ENCODE measurements at places on chromosomes 4 and X. TPM values are rescaled to one million over a fixed set of nuclear protein-coding genes. Genes with fewer than 3 reads are reported as not detected.

DNA sequence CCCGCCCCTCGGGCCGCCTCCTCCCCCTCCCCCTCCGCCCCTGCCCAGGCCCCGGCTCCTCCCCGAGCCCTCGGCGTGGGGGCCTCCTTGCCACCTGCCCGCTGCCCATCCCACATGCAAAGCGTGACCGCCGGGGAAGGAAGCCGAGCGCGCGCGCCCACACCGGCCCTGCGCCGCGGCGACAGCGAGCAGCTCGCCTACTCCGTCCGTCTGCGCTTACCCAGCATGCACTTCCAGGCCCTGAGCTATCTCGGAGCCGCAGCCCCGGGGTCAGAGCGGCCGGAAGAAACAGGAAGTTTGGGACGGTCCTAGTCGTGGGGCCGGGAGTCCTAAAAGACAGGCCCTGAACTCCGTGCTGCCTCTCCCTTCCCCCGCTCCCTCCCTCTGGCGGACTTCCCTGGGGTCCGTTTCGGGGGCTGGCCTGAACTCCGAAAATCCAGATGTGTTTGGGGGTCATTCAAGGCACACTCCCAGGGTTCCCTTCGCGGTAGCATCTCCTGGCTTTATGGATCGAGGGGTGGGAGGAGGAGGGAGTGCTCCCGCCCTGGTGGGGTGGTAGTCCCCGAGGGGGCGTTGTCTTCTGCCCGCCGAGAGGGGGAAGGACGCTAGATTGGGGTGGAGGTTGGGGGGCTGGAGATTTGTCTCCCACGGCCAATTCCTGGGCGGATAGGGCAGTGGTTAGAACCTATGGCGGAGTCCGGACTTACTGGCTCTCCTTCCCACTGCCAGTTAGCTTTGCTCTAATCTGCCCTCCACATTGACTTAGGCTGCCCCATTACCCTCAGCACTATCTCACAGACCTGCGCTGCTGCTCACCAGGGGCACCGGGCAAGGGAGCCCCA, 25.0 kb upstream of the BCORL1 start:
- no peak for DNase-seq

DNA sequence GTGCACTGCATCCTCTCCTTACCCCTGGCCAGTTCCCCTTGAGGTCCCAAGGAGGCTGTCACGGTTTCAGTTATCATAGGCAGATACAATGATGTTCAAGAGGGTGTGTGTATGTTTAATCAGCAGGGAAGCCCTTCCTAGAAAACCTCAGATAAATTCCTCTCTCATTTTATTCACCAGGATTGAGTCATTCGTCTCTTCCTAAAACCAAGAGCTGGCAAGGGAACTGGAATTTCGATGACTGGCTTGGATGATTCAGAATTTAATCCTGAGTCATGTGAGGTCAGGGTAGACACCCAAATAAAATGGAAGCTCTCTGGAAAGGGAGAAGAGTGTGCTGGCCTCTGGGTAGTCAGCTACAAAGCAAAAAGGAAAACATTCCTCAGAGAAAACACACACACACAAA, 106.2 kb upstream of the RAPGEF2 start:
- no peak for DNase-seq

GRCh38 chr4:151471728-151472127, 62.8 kb downstream of the FHIP1A start:
- no peak for DNase-seq

DNA sequence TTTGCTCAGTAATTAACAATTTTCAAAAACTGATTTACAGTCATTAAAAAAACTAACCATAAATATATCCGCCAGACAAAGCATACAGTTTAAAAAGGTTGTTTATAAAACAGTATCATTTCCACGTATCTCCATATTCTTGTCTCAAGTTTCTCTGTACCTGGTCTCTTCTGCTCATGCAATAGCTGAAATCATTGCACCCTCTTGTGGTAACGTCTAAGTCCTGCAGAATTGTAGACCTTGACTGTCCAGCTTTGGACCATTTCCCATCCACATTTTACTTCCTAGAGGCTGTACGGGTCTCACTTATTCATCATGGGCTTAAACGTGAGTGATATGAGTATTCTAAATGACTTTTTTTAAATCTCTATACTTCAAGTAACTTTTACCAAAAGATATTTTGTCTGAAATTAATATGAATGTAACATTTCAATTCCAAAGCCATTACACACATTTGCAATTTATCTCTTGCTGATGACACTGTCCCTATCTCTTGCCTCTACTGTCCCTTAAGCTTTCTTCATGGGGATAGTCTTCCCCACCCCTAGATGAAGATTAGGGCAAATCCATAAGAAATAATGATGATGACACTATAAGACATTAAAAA, 118.5 kb downstream of the BTC start:
- DNase-seq: no peak

- DNase-seq: no peak
These were observed 131.6 kb downstream of the BCOR start for GRCh38 chrX:39966176-39966575.

- DNase-seq: no peak
These were observed 172.4 kb downstream of the PRDM5 start for GRCh38 chr4:120750152-120750525.

- DNase-seq: no peak
These were observed 13.6 kb upstream of the TMEM156 start for GRCh38 chr4:39045827-39046221.

GRCh38 chr4:102478186-102478585, 23.0 kb upstream of the NFKB1 start:
- DNase-seq: no peak

DNA sequence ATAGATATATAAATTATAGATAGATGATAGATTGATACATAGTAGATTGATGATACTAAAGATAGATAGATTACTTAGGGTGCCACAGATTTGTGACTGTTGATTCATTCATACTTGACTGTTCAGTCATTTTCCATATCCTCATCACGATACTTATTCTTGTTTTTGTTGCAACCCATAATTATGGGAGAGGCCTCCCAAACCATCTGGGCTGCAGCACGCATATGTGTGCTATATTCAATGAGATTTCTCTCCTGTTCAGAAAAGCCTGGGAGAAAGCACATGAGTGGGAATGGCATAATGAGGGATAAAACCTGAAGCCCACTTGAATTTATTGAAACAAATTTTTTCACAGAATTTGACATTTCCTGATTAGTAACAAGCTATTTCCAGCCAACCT, 346.4 kb upstream of the PRKX start:
- no peak for DNase-seq

DNA sequence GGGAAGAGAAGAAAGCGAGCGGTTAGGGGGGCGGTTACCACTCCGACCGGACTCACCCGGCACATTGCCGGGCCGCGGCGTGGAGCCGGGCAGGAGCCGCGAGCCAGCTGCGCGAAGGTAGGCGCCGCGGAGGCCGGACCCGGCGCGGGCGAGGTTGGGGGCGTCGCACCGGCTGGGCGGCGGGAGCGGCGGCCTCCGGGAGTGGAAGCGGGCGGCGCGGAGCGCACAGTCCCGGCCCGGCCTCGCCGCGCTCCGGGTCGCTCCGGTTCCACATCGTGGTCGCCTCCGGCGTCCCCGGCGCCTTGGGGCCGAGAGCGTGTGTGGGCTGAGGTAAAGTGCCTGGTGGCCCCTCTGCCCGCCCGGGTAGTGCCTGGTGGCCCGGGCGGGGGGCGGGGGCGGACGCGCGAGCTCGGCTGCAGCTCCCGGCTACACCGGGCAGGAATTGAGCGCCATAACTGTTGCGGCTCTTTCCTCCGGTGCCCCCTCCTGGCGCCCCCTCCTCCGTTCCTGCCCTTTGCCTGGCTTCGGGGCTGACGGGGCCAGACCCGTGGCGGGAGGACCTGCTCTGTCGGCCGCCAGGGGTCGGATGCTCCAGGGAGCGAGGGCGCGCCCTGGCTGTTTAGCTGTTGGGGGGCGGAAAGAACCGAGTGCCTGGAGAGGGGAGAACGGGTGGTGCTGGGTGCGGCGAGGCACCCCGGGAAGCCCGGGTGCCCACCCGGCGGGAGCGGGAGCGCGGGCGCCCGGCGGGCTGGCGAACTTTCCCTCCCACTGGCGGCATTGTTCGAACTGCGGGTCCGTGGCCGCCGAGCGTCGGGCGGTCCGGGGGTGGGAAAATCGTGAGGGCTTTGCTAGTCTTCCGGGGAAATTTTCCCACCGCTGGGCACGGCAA, 626 bp downstream of the JADE3 start:
- DNase-seq: peak; percentile 56

DNA sequence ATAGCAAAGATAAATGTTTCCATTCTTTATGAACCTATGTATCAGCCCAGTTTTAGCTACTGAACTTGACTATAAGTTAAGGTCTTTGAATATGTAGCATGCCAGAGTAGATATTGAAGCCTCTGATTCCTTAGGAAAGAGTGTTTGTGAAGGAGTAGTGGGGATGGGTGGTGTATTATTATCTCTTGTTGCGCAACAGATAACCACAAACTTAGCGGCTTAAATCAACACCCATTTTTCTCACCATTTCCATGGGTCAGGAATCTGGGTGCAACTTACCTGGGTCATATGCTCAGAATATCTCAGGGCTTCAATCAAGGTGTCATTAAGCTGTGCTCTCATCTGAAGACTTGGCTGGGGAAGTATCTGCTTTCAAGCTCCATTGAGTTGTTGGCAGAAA, 251.4 kb upstream of the PUDP start:
- DNase-seq: no peak

GRCh38 chr4:6929339-6929811, 19.7 kb downstream of the TBC1D14 start:
- DNase-seq: no peak

GRCh38 chr4:154928640-154929257, 147.7 kb downstream of the RBM46 start:
- DNase-seq: no peak

GRCh38 chrX:112779139-112779538, 61.5 kb downstream of the AMOT start:
- no peak for DNase-seq

GRCh38 chr4:18975916-18976808, 954.6 kb upstream of the LCORL start:
- no peak for DNase-seq

- DNase-seq: no peak
These were observed 35.7 kb upstream of the GABRQ start for GRCh38 chrX:152601848-152602616.

DNA sequence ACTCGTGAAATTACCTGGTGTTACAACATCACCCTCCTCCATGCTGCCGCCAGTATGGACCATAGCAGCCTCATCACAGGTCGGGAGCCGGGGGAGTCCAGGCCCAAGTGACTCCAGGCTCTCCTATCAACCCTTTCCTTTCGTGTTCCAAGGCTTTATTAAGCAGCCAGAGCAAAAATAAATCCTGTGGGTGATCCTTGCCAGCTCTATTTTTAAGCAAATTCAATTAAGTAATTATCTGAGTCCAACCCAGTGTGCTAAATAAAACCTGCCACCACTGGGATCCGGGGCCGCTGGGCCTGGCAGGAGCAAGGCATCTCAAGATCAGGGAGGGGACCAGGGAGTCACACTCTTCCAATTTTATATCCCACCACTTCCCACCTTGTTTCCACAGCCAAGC, 80.7 kb upstream of the PRPS1 start:
- DNase-seq: no peak

DNA sequence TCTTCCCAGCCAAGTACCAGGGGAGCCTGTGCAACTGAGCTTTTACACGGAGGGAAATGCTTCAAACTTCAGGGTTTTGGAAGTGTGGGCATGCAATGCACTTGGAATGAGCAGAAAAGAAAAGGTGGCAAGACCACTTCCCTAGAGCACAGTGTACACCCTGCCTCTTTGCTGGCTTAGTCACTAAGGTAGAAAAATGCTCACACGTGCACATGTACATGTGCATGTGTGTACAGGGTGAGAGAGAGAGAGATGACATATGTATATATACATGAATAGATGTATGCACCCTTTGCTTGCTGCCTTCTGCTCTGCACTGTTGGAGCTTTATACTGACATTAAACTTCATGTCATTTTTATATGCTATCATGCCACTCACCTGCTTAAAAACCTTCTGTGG, 7.9 kb upstream of the KLF3 start:
- no peak for DNase-seq

DNA sequence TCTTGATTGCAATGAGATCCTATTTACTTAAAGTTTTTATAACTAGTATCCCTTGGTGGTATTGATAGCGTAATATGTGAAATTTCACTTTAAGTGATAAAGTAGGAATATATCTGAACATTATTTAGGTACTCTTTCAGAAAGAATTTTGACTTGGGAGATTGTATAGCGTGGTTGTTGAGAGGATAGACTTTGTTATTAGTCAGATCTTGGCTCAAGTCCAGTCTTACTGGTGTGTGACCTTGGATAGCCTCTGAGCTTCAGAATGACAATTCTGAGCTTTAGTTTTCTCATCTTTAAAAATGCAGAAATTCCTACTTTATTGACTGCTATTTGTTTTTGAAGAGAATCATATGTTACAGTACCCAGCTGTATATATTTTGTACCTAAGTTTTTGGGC, 32.6 kb downstream of the DCK start:
- DNase-seq: no peak

DNA sequence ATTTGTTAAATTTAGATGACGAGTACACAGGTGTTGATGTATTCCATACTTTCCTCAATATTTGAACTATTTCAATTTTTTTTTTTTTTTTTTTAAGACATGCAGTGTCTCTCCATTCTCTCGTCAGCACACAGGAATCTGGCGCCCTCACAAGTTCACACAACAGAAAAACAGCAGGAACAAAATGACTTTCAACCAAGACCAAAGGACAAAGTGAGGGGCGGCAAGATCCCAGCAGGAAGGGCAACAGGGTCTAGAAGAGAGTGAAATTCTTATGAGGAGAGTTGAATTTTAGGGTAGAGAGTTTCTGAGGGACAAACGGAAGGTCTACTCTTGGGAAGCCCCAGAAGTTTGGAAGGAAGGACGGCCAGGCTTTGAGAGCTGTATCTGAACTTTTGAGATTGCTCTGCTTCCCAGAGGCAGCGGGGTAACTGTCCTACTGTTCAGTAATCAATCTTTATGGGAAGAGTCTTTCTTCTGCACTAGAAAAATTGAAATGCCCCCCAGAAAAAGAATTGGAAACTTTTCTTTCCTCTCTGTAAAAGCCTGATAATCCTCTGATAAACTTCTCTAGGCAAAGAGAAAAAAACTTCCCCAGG, 760.2 kb downstream of the RAB28 start:
- no peak for DNase-seq

DNA sequence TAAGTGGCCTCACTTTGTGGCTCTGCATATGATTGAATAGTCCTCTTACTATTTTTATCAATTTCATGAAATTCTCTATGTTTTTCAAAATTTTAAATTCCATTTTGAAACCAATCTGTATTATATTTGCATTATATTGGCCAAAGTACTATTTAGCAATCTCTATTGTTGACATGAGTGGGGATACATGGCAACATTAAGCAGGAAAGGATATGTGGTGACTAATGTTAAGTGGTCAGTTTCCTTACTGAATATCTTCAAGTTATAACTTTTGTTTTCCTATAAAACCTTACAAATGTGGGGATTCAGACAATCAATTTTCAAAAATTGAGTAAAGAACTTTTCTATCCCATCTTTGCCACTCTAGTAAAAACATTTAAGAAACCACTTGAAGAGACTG, 10.2 kb downstream of the BBS7 start:
- DNase-seq: no peak

CSN1S1 gene
- total RNA-seq: not detected

SPANXA2 gene
- total RNA-seq: not detected

GAB3 gene
- total RNA-seq: 0.29 TPM

SPIN2B gene
- 20.5 TPM for total RNA-seq

RAB33A gene
- total RNA-seq: 4.3 TPM

COX7B gene
- 144 TPM for total RNA-seq

CT45A1 gene
- not detected for total RNA-seq

GAGE13 gene
- total RNA-seq: not detected

ATOH1 gene
- total RNA-seq: not detected

NHSL2 gene
- total RNA-seq: 22.8 TPM
